ENCODE measurements at places on chromosomes 2 and 18.

- no peak for DNase-seq
Measured at GRCh38 chr2:4898706-4899105, 793.5 kb upstream of the SOX11 start.

DNA sequence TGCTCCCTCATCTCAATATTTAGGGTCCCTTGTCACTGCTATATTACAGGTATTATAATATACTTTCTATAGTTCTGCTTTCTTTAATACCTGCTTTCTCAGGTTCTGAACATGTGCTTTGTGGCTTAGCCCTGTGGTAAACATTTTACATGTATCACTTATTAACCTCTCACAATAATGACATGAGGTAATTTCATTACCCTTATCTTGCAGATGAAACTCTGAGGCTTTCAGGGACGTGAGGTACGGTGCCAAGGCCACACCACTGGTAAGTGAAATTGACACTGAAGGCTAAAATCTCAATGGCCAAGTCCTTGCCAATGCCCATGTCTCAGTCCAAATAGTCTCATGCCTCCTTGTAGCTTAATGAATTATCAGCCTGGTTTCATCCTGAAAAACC, 21.7 kb downstream of the LINC00305 start:
- DNase-seq: no peak

DNA sequence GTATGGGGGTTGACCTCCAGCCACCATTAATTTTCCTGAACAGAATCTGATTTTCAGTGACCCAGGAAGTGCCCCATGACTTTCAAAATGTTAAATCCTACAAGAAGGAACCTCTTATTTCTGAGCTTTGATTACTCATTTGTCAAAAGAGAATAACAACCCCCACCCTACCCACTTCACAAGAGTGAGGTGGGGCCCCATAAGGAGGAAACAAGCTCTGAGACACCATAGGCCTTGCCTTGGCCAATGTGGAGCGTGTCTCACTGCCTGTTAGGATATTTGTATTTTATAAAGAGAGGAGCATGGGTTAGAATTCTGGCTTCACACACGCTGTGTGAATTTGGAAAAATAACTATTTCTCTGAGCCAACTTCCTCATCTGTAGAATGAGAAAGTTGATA, 158.9 kb downstream of the TTC32 start:
- DNase-seq: no peak

DNA sequence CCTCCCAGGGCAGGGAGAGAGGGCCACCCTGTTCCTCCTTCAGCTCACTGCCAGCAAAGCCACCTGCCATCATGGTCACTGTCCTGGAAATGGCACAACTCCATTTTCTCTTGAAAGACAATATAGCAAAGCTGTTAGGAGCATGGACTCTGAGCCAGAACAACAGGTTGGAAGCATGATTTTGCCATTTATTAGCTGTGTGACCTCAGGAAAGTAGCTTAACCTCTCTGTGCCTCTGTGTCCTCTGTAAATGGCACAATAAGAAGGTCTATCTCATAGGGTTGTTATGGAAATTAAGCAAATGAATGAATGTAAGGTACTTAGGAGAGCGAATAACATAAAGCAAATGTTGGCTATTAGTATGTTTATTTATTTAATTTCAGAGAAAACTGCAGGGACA, 730.4 kb upstream of the ID2 start:
- DNase-seq: no peak

DNA sequence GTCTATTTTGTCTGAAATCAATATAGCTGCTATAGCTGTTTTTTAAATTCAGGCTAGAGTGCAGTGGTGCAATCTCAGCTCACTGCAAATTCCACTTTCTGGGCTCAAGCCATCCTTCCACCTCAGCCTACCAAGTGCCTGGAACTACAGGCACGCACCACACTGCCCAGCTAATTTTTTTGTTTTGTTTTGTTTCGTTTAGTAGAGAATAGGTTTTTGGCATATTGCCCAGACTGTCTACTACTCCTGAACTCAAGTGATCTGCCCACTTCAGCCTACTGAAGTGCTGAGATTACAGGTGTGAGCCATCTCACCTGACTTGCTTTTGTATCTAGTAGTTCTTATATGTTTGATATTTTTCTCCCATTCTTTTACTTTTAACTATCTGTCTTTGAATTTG, 259.7 kb downstream of the CDH19 start:
- peak; percentile 23 for DNase-seq

DNA sequence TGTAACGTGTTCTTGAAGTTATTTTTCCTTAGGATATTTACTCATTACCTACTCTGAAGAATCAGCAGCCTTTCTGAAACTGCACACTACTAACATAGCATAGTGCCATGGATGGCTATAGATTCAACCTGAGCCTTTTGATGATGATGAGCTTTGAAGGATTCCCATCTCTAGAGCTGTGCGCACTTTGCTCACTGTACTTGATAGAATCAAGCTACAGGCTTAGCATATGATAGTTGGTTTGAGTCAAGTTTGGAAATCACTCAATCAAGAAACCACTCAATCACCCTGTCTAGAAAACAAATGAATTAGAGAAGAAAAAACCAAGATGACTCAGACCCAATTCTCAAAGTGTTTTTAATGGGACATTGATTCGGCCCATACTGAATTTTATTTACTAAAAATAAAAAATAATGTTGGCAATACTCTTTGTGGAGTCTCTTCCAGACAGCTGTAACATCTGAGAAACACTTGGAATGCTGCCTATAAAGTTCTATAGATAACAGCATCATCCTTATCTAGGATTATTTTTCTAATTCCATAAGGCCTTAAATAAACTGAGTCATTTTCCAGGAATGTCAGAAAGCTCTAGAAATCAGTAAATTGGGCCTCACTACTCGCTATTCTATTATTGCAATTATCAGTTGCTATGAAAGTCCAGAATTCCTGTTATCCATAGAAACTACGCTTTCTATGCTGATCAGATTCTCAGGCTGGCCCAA, 259.0 kb upstream of the ERBB4 start:
- DNase-seq: peak; percentile 31

- DNase-seq: peak; percentile 64
Measured at GRCh38 chr18:35282353-35282752, 7.7 kb downstream of the ZSCAN30 start.

- no peak for DNase-seq
Measured at GRCh38 chr18:40056079-40056692, 1898.8 kb upstream of the PIK3C3 start.

GRCh38 chr2:10369269-10370255, 66.9 kb downstream of the HPCAL1 start:
- DNase-seq: no peak

DNA sequence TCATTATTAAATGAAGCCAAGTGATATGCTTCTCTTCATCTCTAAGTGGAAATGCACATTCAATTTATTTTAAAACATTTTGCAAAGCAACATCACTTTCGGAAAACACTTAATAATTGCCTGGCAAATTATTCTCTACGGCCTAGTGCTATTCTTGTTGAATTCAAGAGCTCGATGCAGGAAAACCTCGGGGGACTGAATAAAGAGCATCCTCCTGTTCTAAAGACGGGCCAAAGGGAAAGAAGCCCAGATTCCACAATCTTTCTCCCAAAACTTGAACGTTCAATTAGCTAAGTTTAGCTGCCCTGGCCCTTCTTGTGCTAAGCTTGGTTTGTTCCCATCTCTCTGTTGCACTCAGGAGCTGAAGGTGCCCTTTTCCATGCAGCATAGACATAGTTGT, 23.2 kb upstream of the SEH1L start:
- DNase-seq: no peak

DNA sequence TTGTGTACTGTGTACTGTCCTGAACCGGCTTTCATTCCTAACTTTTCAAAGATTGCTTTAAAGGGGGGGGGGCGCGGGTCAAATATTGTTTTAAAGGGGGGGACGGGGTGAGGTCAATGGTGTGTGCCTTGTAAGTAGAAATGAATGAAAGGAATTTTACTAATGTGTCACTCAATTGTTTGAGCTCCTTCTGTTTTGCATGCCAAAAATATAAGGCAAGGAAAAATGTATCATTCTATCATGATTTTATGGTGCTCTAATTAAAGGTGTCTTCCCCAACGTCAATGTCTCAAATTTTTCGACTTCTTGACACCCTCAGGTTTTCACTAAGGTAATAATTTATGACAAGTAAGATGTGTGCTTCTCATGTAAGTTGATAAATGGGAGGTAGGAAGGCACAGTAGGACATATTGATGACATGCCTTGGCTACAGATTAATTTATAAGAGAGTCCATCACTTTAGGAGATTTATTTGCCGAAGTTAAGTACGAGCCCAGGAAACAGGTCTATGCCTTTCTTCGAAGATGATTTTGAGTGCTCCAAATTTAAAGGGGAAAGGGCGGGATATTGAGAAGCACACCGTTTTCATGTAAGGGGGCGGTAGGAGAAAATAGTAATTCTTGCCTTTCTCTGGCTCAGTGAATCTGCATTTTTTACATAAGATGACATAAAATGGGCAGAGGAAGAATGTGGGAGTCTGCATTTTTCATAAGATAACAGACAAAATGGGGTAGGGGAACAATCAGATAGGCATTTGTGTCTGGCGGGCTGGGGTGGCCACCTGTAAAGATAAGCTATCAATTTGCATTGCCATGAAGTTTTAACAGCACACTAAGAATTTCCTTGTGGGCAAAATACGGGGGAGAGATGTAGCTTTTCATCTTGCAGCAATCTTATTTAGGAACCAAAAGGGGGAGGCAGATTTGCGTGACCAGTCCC, 1.2 kb upstream of the TRAPPC8 start:
- no peak for DNase-seq

DNA sequence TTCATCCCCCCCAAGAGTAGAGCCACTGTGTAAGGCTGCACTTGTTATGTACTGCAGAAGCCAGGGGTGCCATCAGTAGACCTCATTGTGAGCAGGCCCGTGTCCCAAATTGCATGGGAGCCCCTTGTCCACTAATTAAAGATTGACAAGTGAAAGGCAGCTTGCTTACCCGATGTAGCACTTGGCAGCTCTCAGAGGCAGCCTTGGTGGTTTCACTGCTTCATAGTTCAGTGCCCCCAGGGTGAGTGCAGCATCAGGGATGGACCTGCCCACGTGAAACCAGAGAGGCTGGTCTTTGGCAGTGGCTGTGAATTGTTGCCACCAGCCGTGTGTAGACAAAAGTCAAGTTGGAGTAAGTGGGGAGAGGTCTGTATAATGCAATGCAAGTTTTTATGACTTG, 13.3 kb downstream of the TUBB6 start:
- DNase-seq: no peak

All from cardiac muscle cell (in vitro differentiated cells and primary cell).